ENCODE measurements at places on chromosomes 1 and 21.

DNA sequence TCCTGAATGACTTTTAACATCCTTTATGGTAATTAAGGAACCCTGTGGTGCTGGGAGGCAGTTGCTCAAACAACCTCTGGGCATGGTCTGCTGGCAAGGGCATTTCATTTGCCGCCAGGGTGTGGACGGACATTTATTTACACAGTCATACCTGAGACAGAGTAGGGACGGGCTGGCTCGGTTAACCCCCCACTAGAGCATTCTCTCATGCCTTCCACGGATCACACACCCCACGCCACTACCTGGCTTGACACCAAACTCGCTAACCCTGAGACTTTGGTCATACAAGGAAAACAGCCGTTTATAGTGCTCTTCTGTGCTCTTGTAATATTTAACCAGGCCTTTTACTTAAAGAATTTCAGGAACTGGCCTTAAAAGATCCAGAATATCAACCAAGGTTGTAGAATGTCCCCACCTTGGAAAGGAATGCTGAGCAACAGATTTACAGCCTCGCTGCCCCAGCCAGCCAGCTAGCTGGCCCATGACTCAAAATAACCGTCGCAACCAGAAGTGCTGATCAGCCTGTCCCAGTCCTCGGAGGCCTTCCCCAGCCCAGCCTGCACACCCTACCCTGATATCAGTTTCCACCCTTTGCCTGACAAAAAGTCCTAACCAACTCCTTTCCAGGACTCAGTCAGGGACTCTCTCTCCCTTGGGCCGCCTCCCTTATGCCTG, 6.5 kb upstream of the PDXK start:
- DNase-seq = peak; percentile 96

- no peak for DNase-seq
Measured at GRCh38 chr1:65208563-65208973, 60.6 kb downstream of the AK4 start.

DNA sequence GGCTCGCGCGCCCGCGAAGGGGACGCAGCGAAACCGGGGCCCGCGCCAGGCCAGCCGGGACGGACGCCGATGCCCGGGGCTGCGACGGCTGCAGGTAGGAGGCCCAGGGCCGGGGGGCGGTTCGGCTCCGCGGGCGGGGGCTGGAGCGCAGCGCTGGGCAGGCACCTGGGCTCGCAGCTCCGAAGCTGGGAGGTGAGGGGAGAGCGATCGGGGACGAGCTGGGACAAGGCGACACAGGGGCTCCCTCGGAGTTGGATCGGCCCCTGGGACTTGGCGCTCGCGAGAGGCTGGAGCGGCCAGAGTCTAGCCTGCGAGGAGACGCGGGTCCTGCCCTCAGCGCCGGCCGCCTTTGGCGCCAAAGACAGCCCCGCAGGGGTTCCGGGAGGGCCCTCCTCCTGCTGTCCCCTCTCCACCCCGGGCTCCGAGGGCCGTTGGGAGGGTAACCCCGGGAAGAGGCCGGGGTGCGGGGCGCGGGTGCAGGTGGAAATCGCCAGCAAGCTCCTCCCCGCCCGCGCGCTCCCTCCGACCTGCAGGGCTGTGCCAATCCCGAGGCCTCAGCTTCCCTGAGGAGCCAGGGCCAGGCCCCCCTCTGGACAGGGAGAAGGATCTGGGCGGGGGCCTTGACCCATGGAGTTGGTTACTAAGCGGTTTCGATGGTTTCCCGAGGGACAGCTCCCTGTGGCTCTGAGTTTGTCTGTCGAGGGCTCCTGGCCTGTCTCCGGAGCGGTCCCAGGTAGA, 401 bp downstream of the TP73 start:
- peak; percentile 51 for DNase-seq

- DNase-seq = no peak
Measured at GRCh38 chr1:236172041-236172579, 29.8 kb downstream of the GPR137B start.

- no peak for DNase-seq
Measured at GRCh38 chr1:67850151-67850551, 16.9 kb upstream of the GNG12 start.

GRCh38 chr1:8629241-8630091, 188.0 kb downstream of the RERE start:
- no peak for DNase-seq
